ENCODE measurements at places on chromosomes 13 and 19.

DNA sequence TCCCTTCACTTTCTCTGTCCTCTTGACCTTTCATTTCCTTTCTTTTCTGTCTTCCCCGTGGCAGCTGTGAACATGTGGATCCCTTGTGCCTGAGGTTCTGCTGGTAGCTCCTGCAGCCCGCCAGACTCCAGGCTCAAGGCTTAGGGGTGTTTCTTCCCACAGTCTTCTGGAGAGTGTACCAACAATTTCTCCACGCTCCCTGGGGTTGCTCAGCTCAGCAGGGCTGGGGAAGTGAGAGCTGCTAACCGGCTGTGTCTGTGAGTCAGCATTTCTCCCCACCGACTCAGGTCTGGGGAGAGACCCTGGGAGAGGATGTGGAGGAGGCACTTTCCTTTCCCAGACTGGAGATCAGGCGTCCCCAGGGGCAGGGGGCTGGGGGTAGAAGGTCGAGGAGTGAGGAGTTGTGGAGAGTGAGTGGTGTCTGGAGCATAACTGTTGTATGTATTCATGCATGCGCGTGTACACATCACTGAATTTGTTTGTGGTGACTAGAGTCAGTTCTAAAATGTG is 193.6 kb downstream of the KCNRG start:
- DNase-seq, result no peak

DNA sequence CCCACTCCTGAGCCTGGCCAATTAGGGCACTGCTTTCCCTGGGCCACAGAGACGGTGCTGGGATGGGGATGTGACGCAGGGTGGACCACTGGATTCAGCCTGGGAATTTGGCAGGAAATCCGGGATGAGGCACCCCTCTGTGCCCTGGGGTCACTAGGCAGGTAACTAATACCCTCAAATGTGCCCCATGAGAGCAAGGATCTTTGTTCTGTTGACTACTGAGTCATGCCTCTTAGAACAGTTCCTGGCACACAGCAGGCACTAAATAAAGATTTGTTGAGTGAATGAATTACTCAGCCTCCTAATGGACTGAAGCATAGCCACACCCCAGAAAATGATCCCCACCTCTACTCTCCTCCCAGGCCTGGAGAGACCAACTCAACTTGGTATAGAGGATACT is 15.9 kb downstream of the OPA3 start:
- DNase-seq, result no peak

DNA sequence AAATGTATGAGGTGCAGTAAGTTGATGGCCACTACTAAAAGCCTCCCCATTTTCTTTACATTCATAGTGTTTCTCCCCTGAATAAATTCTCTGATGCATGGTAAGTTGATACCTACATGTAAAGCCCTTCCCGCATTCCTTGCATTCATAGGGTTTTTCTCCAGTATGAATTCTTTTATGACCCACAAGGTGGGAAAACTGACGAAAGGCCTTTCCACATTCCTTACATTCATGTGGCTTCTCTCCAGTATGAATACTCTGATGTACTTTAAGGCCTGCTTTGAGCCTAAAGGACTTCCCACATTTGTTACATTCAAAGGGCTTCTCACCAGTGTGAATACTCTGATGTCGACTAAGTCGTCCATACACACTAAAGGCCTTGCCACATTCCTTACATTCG is 20.5 kb downstream of the ZNF607 start:
- DNase-seq, result no peak

- DNase-seq, result no peak
These were observed 19.1 kb upstream of the TEX101 start for GRCh38 chr19:43395561-43395960.

GRCh38 chr19:6113616-6114188 is 3.4 kb upstream of the RFX2 start:
- DNase-seq, result no peak

DNA sequence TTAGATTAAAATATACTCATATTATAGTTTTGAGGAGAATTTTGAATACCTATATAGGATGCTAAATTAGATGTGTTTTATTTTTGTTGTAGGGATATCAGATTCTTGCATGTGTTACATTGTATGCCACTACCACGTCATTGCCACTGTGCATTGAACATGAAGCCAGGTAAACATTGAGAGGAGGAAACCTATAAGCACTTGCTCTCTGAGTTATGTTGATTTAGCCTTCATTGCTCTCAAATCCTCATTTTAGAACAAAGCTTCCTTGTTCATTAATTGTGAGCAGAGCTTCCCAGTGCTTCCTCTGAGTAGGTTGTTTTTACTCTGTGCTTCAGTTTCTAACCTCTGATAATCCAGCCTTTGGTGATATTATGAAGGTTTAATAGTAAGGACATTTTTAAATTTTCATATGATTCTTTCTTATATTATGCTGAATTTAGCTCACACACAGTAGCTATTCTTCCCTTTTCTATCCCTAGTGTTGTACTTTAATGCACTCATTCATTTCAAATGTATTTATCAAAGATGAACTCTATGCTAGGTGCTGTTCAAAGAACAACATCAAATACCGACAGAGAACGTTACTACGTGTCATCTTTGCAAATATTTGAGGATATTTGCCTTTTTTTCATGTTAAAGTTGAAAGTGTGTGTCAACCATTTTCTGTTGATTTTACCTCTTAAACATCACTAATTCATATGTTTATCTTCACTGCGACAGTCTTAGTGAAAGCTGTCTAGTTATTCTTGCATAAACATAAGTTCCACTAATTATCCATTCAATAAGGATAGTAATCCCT is 1448.0 kb upstream of the MIR17HG start:
- DNase-seq, result no peak
